EL (cell line): ENCODE measurements at places on chromosomes 13 and 19.

- no peak for DNase-seq
These were observed 50.3 kb downstream of the ZNF44 start for GRCh38 chr19:12244370-12244769.

DNA sequence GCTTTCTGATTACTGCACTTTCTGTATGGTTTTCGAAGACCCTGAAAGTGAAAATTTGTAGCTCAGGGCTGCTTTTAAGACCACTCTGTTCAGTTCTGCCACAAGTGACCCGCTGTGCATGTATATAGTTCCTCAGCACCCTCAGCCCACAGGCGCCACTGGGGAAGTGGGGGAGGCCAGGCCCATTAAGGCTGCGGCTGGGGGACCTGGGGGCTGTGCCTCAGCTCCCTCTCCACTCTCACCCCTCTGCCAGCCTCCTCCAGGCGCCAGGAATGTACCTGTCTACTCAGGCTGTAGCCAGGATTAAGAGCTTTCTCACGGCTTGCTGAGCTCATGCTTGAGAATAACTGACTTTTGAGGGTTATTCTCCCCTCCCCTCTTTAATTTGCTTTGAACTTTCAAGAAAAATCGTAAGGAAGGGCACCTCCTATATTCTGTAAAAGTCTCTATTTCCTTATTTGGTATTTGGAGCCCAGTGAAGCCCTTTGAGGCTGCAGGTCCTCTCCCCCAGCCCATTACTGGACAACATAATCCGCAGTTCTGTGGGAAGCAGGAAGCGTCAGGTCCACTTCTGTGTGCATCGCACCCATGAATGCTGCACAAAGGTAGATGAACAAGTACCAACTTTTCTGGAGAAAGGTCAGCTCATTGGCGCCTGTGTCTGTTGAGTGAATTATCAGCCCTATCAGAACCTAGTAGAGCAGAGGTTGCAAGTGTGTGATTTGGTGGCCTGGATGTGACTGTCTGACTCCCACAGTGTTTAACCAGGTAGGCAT is 29.6 kb downstream of the GJA3 start:
- no peak for DNase-seq

DNA sequence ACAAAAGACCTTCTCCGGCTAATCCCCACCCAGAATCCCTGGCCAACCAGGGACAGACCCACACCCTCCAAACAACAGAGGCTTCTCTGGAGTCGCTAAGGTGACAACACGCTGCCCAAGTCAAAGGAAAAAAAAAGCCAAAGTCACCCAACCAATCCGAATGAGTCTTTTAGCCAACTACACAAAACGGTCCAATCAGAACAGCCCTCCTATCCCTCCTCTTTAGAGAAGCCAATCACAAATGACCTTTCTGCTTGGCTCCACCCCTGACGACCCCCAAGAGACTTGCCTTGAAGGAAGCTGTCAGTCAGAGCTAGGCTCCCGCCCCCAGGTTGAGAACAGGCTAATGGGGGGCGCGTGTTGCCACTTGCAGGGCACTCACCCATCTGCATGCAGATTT is 6.6 kb upstream of the FBXW9 start:
- peak; percentile 39 for DNase-seq

DNA sequence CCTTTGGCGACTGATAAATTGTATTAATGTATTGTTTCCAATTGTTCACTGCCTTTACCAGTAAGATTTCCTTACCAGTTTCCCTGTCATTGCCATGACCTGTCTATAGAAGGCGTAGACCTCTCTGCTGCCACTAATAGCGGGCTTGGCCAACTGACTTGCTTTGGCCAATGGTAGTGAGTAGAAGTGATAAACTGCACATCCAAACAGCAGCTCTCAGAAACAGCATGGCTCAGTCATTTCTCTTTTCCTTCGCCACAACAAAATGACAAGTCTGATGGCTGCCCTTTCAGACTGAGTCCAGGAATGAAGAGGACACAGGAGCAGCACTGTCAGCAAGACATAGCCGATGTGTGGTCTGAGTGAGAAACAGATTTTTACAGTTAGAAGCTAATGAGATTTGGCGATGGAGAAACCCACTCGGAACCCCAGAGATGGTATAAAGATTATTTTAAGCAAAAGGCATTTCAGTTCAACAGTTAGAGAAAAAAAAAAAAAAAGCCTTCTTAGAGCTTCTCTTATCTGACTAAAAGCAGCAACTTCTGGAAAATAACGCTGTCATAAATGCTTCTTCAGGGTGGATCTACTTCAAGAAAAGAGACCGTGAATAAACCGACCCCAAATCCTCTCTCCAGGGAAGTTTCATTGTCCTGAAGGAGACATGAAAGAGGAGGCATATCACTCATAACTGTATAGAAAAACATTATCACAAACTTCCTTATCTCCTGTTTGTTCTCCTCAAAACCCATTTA is 42.0 kb upstream of the TM9SF2 start:
- DNase-seq = no peak

DNA sequence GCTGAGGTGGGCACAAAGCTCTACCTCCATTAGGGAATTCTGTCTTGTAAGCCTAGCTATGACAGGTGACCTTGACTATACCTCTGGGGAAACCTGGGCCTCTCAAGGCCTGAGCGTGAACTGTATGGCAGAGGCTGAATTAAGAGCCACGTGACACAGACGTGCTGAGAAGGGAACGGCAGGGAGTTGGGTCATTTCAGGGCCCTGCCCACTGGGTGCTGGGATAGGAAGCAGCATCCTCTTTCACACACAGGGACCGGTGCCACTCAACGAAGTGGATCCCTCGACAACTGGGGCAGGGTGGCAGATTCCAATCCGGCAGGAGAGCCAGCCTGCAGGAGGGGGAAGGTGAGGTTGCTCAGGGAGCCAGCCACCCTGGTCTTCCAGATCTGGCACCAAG is 9.2 kb downstream of the ASF1B start:
- DNase-seq = no peak

- DNase-seq = no peak
These were observed 816.6 kb downstream of the UQCRFS1 start for GRCh38 chr19:28396287-28396831.

DNA sequence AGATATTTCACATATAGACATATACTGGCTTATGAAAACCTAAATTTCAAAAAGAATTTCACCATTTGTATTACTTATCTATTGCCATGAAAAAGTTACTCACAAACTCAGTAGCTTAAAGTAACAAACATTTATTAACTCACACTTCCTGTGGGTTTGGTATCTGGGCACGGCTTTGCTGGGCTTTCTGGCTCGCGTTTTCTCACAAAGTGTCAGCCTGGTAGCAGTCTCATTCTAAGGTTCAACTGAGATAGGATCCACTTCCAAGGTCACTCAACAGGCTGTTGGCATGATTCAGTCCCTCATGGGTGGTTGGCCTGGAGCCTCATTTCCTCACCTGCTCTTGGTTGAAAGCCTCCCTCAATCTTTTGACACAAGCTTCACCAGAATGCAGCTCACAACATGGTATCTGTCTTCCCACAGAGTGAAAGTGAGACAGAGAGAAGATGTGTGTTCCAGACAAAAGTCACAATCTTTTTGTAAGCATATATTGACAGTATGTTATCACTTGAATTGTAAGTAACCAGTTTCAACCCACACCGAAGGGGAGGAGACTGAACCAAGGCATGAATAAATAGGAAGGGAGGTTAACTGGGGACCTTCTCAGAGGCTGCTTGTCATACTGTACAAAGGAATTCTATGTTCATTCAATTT is 1065.8 kb upstream of the SPRY2 start:
- DNase-seq = no peak

- DNase-seq = peak; percentile 42
These were observed 202.9 kb downstream of the USP12 start for GRCh38 chr13:26968431-26969341.

GRCh38 chr13:102517959-102518358 is 78.8 kb upstream of the TPP2 start:
- no peak for DNase-seq
